ENCODE measurements at places on chromosomes 5 and 9.

DNA sequence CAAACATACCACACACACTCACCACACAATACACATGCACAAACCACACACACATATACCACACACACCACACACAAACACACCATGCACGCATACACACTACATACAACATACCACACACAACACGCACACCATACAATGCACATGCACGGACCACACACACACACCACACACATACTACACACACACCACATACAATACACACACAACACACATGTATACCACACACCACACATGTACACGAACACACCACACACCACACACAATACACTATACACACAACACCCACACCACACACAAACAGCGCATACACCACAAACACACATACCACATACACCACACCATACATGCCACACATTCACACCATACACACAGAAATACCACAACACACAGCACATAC lies 480.3 kb downstream of the DIRAS2 start:
- no peak for DNase-seq

- no peak for DNase-seq
These were observed 76.3 kb downstream of the EFNA5 start for GRCh38 chr5:107594253-107595045.

DNA sequence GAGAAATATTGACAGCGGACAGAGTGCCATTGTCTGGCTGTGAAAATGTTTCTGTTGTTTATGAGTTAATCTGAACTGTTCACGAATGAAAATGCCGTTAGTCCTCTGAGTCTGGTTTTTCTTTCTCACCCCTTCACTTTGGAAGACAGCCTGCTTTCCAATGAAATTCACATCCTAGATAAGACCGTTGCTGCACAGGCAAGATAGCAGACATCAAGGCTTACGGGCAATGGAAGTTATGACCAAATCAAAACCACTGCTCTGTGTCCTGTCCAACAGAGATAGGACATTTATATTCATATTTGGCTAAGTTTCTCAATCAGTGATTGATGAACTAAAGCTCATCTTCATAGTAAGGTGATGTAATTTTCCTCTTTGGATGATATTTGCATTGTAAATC lies 180.0 kb upstream of the DMAC1 start:
- DNase-seq, result no peak

DNA sequence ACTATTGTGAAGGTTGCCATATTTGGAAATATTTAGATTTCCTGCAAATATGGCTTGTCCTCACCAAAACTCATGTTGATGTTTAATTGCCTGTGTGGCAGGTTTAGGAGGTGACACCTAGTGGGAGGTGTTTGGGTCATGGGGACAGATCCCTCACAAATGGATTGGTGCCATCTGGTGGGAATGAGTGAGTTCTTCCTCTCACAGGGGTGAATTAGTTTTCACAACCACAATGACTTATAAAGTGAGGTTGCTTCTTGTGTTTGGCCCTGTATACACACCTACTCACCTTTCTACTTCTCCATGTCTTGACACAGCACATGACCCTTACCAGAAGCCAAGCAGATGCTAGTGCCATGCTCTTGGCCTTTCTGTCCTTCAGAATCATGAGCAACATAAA lies 41.1 kb downstream of the ISOC1 start:
- DNase-seq, result no peak

DNA sequence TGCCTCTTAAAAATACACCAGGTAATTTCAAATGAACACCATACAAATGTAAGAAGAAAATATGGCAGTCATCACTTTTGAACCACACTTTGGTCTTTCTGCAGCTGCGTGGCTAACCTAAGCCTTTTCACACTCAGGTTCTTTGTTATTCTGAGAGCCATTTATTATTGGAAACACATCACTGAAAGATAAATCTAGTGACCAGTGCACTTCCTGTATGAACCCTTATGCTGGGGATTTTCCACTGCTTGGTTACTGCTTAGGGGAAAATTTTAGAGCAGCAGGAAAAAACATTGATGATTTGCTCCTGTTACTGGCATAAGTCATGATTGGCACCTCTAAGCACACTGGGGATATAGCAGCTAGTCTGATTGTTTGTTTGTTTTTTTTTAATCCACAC lies 58.6 kb upstream of the RANBP3L start:
- DNase-seq, result no peak

DNA sequence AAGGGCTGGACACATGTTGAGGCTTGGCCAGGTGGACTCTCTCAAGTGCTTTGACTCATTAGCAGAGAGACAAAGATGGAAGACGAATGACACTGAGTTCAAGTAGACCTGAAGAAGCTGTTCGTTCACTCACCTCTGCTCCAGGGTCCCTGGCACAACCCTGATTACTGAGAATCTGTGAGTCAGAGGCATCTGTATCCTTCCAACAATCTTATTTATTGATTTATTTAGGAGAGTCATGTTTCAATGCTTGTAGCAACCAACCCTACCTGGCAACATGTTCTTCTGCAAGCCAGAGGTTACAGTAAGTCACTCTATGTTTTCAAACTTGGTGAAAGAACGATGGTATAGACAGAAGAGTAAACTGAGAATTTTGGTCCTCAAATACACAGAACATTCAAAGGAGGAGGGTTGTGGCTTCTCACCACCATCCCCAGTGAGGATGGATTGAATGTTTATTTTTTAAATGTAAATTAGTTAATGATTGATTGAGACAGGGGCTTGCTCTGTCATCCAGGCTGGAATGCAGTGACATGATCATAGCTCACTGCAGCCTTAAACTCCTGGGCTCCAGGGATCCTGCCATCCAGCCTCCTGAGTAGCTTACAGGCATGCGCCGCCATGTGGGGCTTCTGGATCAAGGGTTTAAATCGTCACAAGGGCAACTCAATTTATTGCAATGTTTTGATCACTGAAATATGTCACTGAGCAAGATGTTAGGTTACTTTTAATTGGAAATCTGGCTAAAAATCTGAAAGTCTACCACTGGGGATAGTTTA lies 55.7 kb upstream of the CARTPT start:
- DNase-seq, result no peak

DNA sequence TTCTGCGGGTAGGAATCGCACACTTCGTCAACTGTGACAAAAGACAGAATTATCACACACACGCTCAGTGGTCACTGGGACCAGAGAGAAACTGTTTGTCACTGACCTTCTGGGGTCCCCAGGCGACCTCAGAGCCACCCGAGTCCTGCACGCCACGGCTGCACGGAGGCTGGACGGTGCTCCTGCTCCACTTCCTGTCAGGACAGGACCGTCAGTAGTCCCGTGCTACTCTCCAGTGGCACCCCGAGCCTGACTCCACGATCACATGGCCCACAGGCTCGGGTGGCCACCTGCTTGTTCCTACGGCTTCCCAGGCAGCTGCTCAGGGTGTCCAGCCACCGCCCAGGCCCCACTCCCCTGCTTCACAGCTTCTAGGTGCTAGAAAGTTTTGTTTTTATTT lies 17.9 kb downstream of the MRNIP start:
- no peak for DNase-seq

GRCh38 chr5:67243349-67243748 lies 46.8 kb upstream of the CD180 start:
- DNase-seq, result no peak

DNA sequence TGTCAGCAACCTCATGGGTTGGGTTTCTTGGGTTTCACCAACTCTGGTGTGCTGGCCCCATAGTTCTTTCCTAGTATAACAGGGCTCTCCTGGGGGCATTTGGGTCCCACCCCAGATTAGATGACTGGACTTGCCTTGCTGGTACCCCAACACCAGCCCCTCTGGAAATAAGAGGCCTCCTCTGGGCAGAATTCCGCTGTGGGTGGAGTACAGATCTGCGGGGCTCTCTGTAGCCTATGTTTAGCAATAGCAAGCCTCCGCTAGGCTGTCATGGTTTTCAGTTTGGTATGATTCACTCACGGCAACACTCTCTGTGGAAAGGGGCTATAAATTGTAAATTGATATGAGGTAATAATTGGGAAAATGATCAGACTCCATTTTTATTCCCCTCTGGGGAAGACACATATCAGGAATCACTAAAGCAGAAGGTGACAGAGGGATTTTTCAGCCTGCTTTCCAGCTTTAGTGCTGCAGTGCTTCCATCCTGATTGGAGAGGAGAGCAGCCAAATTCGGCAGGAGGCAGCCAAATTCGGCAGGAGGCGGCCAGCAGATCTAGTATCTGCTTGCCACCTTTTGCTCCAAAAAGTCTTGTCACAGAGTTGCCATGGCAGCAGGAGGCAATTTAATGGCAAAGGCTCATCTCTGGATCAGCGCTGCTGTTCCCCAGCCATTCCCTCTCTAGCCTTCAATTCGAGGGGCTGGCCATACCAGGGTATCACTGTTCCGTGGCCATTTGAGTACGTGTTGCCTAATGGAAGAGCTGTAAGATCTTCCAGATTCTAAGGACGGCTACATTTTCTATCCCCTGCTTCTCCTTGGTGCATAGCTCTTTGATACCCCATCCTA lies 84.6 kb downstream of the SLC44A1 start:
- no peak for DNase-seq

DNA sequence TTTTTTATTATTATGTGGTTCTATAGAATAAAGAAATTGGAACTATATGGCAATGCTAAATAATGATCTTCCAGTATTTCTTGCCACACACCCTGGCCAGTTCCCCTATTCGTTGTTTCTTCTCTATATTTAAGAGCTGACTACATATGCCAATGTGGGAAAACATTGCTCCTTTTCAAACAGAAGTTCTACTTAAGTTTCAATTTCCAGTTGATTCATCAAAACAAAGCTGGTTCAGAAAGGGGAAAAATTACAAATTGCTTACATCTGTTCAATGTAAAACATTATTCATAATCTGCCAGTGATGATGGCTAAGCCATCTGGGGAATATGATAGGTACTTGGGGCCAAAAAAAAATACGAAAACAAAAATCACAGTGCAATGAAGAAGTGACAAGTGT lies 76.9 kb downstream of the ST8SIA4 start:
- no peak for DNase-seq

DNA sequence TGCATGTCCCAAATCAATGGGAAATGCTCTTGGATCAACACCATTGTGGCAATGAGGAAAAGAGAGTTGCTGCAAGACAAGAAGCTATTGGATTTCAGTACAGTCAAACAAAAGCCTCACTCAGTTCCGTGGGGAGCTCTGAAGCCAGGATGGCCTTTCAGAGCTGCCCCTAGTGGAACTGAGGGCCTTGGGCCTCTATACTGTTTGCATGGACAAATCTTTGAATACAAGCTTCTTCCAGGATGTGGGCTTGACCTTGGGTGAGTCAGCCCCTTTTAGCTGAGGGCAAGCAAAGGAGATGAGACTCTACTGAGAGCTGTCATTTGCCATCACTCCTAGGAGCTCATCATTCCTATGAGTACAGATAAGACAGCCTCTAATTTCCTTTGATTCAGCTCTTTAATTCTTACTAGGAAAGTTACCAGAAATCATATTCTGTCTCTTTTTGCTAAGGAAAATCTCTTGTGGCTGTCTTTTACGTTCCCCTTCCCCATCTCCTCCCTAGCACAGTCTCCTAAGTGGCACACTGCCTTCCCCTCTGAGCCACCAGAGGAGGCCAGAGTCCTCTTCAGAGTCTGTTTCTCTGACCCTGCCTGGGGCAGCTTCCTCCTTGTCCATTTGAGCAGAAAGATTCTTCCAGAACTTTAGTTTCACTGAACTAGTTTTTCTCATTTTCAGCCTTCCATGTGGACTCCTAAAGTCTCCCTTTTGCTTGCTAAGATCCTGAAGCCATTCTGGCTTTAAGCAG lies 168.8 kb upstream of the POC5 start:
- no peak for DNase-seq

- DNase-seq, result no peak
These were observed 247.2 kb downstream of the CEMIP2 start for GRCh38 chr9:71521132-71521531.

DNA sequence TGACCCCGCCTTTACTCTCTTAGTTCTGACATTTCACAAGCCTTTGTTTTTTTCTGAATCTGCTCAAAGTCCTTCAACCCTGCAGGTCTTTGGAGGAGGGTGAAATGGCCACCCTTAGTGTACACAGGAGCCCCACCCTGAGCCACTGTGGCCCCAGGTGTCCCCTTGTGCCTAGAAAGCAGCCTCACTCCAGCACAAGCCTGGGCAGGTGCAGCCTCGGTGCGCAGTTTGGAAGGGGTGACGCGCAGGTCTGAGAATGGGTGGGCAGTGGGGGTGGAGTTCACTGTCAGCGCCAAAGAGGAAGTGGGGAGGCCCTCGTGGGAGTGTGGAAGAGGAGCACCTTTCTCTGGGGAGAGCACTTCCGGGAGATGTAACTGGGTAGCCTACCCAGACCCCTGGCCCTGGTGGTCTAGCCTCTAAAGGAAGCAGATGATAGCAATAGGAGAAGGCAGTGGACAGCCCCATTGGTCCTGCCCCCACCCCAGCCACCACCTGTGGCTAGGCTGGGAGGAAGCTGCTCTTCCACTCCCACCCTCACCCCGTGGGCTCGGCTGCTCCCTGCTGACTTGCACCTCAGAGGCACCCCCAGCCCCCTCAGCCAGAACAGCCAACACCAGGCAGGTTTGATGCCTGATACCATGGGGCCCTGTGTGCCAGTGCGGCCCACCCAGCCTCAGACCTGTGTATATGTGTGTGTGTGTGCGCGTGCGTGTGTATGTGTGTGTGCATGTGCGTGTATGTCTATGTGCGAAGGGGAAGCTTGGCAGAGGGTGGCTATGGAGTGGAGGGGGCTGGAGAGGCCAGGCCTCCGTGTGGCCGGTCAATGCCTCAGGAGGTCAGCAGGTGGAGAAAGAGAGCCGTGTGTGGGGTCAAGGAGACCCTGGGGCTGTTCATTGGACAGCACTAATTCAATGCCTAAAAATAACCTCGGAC lies 16.8 kb upstream of the DAB2IP start:
- DNase-seq, result peak; percentile 58

DNA sequence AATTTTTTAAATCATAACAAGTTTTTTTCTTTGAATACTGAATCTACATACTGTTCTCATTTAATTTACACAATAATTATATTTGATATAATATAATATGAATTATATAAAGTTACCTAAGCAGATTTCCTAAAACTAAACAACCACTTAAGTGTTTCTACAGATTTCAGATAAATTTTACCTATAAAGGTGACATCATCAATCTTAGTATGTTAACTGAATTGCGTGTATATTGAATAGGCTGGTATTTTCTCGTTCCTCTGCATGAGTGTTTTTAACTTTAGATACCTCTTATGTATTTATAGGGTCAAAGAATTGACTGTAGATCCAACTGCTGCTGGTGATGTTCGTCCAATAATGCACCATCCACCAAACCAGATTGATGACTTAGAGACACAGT lies 30.3 kb downstream of the DIMT1 start:
- DNase-seq, result no peak

DNA sequence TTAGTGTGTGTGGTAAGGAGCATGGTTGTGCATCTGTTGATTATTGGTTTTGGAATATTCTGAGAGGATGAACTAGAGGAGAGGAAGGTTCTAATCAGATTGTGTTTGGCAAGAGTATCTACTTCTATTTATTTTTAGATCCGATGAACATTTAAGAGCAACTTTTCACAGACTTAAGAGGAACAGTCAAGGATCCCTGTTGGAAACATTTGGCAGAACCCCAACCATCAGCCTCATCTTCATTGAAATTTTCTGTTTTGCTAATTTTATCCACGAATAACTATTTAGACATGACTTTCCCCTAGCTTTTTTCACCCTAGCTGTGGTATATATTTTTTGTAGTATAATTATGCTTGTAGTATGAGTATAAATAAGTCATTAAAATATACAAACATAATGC lies 868.5 kb downstream of the MAT2B start:
- DNase-seq, result no peak

Data from neuronal stem cell (in vitro differentiated cells).